ENCODE measurements at places on chromosomes 3 and 15. TPM values are rescaled to one million over a fixed set of nuclear protein-coding genes. Genes with fewer than 3 reads are reported as not detected.
A peak's percentile ranks its signal among the peaks of the same experiment; 100 is the strongest.

GRCh38 chr3:52193065-52193464, 4.9 kb upstream of the ALAS1 start:
- H3K4me1 ChIP-seq: peaks cover 68% of the 10 kb centered on the region
- no peak overlapping the region for H3K4me3 ChIP-seq
- no peaks in the 10 kb centered on the region for H3K27me3 ChIP-seq
- H3K36me3 ChIP-seq: no peaks in the 10 kb centered on the region

GRCh38 chr15:43550527-43551363, 33.3 kb downstream of the MAP1A start:
- no peaks in the 10 kb centered on the region for H3K4me1 ChIP-seq
- H3K27me3 ChIP-seq: no peaks in the 10 kb centered on the region

DNA sequence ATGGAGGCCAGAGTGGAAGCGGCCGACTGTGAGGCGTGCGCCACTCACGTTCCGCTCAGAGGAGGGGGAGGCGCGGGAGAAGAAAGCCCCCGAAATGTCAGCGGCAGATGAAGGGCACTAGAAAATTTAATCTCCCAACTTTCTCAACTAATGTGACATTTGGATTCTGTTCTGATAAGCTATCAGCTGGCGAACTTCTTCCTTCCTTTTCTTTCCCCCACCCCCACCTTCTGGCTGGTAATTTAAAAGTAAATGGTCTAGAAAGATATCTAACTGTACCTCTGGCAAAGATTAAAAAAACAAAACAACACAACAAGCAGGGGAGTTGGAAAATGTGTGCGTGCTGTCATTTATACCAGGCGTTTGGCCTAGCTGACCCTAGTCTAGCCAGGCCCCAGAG, 26.4 kb upstream of the TMEM115 start:
- H3K4me3 ChIP-seq: no peak overlapping the region
- no peaks in the 10 kb centered on the region for H3K27me3 ChIP-seq
- H3K27ac ChIP-seq: no peak overlapping the region
- H3K36me3 ChIP-seq: no peaks in the 10 kb centered on the region
- no peak for DNase-seq

DNA sequence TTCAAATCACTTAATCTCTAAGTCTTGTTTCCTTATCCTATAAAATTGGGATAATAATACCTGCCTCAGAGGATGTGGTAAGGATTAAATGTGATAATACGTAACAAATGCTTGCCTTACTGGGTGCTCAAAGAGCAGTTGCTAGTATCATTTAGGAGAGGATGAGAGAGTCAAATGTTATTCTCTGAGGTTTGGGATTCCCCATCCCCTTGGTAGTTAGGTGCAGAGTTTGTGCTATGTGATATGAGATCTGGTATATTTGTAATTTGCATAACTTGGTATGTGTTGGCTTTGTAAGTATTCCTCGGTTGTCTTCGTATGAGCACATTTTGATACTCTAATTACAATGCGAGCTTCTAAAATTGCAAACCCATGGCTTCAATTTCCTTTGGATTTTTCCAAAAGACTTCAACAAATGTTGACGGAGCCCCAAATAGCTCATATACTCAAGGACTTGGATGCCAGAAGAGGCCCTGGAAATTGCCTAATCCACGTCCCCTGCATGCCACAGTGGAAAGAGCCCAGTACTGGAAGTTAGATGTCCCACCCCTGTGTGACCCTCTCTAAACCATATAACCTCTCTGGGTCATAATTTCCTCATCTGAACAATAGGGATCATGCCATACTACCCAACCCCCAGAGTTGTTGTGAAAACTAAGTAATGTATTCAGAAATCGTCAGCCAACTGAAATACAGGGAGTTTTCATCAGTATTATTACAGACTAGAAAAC, 85.0 kb downstream of the FBN1 start:
- H3K27ac ChIP-seq: peak overlapping the region; percentile 80
- H3K4me3 ChIP-seq: no peak overlapping the region
- no peaks in the 10 kb centered on the region for H3K36me3 ChIP-seq
- H3K27me3 ChIP-seq: no peaks in the 10 kb centered on the region
- no peak for DNase-seq

DNA sequence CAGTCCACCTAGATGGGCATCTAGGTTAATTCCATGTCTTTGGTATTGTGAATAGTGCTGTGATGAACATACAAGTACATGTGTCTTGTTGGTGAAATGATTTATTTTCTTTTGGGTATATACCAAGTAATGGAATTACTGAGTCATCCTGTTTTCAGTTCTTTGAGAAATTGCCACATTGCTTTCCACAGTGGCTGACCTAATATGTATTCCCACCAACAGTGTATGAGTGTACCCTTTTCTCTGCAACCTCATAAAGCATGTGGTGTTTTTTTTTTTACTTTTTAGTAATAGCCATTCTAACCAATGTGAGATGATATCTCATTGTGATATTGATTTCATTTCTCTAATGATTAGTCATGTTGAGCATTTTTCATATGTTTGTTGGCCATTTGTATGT, 86.0 kb upstream of the NDN start:
- no peak overlapping the region for H3K27ac ChIP-seq
- H3K27me3 ChIP-seq: no peaks in the 10 kb centered on the region
- no peak for DNase-seq

GRCh38 chr3:161274691-161275298, 53.7 kb downstream of the NMD3 start:
- no peak overlapping the region for H3K27ac ChIP-seq

DNA sequence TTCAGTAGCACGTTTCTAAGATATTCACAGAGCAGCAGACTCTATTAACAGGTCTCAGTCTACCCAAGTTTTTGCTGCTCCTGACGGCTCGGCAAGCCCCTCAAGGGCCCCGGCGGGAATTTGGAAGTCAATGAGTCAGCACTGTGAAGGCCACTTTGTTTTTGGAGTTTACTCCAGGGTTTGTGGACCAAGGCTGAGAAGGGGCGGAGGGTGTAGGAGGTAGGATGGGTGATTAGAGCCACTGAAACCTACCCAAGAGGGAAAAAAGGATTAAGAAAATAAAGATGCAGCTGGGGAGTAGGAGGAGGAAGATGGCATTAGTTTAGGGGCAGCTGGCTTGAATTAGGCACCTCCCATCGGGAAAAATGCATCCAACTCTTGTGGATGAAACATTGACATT, 87.6 kb downstream of the BDH1 start:
- DNase-seq: no peak
- H3K27me3 ChIP-seq: no peaks in the 10 kb centered on the region
- no peak overlapping the region for H3K27ac ChIP-seq
- no peaks in the 10 kb centered on the region for H3K36me3 ChIP-seq
- peaks cover 12% of the 10 kb centered on the region for H3K4me1 ChIP-seq

GRCh38 chr3:146308682-146309081, 57.8 kb upstream of the PLSCR4 start:
- H3K27ac ChIP-seq: peak overlapping the region; percentile 52
- no peak for DNase-seq
- no peaks in the 10 kb centered on the region for H3K27me3 ChIP-seq
- no peak overlapping the region for H3K4me3 ChIP-seq

TMEM212 gene
- not detected for total RNA-seq

RASGRF1 gene
- total RNA-seq: not detected

GPR160 gene
- 2.0 TPM for total RNA-seq

USP13 gene
- 10.5 TPM for total RNA-seq

KIF7 gene
- total RNA-seq: 23.1 TPM

ST8SIA2 gene
- total RNA-seq: 0.13 TPM

CLDN18 gene
- total RNA-seq: not detected
